Activated gamma-delta T cell treated with Interleukin-2 at 50 U/mL for 16 hours (primary cell): ENCODE measurements at places on chromosomes 1 and 21.

DNA sequence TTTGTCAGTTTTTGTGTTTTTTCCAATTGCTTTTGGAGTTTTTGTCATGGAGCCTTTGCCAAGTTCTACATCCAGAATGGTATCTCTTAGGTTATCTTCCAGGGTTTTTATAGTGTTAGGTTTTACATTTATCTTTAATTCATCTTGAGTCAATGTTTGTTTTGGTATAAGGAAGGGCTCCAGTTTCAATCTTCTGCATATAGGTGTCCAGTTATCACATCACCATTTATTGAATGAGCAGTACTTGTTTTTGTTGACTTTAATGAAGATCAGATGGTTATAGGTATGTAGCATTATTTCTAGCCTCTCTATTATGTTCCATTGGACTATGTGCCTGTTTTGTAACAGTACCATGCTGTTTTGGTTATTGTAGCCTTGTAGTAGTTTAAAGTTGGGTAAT is 1233.1 kb downstream of the PLA2G4A start:
- no peak for DNase-seq

DNA sequence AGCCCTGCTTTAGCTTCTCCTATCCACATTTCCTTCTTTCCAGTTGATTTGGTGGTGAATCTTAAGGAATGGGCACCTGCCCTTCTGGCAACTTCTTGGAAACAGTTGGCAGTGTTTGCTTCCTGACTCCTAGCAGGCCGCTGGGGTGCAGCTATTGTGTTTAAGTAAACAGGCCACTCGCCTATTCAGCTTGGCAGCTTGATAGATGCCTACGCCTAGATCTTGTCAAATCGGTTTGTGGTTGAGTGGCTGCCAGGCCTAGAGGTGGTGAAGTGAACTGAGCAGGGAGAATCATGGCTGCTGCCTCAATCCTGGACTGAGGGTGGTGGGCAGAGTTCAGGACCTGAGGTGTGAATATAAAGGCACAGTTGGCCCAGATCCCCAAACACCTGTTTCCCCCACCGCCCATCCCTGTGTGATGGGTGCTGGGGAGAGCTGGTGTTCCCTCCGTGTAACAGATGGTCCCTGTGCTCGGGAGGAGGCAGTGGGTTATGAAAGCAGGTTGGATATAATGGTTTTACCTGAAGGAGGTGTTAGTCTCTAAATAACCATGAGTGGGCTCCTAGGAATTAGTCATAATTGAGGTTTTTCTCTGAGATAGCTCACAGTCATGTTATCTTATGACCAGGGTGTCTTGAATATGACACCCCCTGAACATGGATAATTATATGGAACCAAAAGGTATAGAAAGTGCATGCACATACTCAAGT is 940 bp upstream of the PLA2G2C start:
- peak; percentile 26 for DNase-seq

GRCh38 chr1:1204998-1205768 is 1.2 kb downstream of the TNFRSF18 start:
- no peak for DNase-seq

DNA sequence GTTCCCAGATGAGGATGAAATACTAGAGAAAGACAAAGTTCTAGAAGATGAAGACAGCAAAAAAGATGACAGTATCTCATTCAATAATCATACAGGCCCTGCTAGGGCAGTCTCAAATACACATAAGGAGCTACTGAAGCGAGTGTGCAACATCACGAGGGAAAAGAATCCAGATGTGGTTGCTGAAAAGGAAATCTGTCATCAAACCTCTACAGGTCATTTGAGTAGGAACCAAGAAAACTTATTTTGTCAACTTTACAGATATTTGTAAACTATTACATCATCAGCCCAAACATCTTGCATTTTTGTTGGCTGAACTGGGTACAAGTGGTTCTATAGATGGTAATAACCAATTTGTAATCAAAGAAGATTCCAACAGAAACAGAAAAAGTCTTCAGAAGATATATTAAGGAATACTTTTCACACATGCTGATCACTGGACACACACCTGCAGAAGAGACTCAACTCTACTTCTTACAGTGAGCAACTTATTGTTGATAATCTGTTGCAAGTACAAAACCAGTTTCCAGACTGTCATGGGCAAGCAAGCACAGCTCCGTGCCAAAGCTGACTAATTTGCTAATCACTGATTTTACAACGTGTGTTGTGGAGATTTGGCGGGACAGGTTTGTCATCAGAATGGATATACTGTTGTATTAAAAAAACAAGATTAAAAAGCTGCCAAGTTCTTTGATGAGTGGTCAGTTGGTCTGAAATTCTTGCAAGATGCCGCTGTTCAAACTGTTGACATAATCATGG is 42.1 kb downstream of the TRIM33 start:
- no peak for DNase-seq

GRCh38 chr1:209375097-209375496 is 208.4 kb upstream of the CAMK1G start:
- no peak for DNase-seq

GRCh38 chr21:42574234-42575027 is 60.8 kb downstream of the SLC37A1 start:
- no peak for DNase-seq

- no peak for DNase-seq
Measured at GRCh38 chr1:143661418-143662101, 310.2 kb downstream of the FAM72C start.

DNA sequence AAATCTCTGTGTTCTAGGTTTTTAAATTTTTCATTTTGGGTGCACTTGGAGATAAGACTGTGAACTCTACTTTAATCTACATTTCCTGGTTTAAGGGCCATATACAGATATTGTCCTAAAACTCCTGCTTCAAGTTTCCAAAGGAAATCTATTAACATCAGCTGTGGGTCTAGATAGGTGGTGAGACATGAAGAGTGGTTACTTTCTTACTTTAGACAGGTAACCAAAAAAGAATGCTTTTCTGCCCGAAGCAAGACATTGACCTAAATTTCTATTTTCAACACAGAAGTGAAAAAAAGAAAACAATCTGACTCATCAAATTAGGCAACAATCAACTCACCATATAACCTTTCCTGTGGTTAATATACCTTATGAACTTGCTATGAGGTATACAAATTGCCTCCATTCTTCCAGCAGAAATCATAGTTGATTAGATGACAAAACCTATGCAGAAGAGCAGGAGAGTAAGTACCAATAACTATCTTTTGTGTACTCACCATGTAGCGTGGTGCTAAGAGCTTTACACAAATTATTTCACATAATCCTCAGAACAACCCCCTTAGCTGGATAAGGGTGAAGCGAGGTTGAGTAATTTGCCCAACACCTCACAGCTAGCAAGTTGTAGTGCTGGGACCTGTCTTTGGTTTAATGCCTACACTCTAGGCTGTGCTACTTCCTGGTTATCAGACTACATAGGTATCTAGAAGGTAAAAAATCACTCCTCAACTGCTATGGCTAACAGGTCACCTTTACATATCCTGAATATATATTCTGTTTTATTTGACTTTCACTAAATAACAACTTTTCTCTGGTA is 23.4 kb upstream of the PTPN14 start:
- DNase-seq, result no peak

DNA sequence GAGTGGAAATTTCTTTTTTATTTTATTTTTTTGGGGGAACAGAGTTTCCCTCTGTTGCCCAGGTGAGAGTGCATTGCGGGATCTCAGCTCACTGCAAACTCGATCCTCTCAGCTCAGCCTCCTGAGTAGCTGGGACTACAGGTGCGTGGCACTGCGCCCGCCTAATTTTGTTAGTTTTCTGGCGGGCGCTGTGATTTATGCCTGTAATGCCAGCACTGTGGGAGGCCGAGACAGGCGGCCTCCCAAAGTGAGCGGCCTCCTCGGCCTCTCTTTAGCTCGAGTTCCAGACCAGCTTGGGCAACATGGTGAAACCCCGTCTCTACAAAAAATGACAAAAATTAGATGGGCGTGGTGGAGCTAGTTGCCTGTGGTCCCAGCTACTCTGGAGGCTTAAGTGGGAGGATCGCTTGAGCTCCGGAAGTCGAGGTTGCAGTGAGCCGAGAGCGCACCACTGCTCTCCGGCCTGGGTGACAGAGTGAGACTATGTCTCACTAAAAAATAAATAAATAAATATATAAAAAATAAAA is 2.7 kb downstream of the GMEB1 start:
- DNase-seq, result no peak

DNA sequence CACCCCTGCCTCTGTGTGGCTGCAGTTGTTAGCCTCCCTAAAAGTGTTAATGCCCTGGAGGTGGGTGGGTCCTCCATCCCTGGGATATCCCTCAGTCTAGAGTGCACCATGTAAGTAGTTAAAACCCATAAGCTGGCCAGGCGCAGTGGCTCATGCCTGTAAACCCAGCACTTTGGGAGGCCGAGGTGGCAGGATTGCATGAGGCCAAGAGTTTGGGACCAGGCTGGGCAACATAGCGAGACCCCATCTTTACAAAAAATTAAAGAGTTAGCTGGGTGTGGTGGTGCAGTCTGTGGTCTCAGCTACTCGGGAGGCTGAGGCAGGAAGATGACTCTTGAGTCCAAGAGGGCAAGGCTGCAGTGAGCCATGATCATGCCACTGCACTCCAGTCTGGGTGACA is 10.3 kb downstream of the MYOC start:
- DNase-seq, result no peak

DNA sequence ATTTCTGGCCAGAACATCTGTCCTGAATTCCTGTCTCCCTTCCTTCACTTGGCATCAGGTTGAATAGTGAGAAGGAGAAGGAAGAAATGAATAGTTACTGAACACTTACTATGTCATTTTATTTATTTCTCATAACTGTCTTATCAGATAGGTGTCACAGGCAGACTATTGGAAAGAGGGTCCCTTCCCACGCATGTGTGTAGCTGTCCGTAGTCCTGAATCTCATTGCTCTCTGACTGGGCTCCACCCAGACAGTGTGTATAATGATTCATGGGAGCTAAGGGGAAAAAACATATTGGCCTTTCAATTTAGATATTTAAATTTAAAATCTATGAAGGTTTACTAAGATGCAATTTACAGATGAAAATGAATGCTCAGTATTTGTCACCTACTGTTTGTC is 86.1 kb downstream of the OMA1 start:
- no peak for DNase-seq

DNA sequence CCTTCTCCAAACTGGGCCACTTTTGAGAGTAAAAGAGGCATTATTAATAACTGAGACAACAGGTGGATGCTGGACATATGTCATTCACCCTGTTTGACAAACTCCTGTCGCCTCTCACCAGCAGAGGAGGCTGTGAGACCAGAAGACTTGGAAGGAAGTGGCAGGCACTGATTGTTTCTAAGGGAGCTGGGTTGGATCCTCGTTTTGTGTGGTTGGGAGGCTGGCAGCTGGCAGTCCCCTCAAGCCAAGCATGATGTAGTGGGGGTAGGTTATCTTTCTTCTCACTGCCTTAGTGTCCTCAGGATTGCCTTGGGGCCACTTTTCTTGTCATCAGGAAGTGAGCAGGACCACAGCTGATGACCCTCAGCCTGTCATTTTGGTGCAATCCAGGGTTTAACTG is 86.5 kb upstream of the KCNJ15 start:
- no peak for DNase-seq

- peak; percentile 59 for DNase-seq
Measured at GRCh38 chr1:153465811-153466636, 5.6 kb upstream of the S100A7 start.

- DNase-seq, result no peak
Measured at GRCh38 chr1:247184254-247184653, 12.4 kb upstream of the ZNF124 start.

- DNase-seq, result no peak
Measured at GRCh38 chr1:192632641-192633532, 3.1 kb upstream of the RGS13 start.

GRCh38 chr1:228305721-228306152 is 97.9 kb downstream of the OBSCN start:
- no peak for DNase-seq

GRCh38 chr1:213573648-213574009 is 414.1 kb upstream of the PROX1 start:
- DNase-seq, result no peak

GRCh38 chr21:34670220-34670961 is 1.6 kb downstream of the CLIC6 start:
- no peak for DNase-seq

- no peak for DNase-seq
Measured at GRCh38 chr1:152679459-152679858, 4.4 kb downstream of the LCE2C start.

DNA sequence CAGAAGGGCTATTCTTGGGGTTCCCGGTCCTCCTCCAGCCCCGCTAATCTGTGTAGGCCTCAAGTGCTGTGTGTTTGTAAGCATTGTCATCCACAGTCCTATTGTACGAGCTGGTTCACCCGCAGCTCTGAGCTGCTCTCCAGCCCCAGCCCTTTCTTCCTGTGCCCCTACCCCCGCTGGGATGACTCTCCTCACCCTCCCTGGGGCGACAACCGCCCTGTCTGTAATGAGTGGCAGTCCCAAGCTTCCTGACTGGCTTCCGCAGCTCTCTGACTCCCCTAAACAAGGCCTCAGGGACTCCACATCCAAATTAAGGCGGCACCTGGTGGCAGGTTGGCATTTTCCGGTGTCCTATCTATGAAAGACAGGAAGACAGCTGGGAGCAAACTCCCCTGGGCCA is 45.8 kb downstream of the TFF3 start:
- no peak for DNase-seq

- no peak for DNase-seq
Measured at GRCh38 chr1:200588698-200589097, 31.9 kb downstream of the KIF14 start.

DNA sequence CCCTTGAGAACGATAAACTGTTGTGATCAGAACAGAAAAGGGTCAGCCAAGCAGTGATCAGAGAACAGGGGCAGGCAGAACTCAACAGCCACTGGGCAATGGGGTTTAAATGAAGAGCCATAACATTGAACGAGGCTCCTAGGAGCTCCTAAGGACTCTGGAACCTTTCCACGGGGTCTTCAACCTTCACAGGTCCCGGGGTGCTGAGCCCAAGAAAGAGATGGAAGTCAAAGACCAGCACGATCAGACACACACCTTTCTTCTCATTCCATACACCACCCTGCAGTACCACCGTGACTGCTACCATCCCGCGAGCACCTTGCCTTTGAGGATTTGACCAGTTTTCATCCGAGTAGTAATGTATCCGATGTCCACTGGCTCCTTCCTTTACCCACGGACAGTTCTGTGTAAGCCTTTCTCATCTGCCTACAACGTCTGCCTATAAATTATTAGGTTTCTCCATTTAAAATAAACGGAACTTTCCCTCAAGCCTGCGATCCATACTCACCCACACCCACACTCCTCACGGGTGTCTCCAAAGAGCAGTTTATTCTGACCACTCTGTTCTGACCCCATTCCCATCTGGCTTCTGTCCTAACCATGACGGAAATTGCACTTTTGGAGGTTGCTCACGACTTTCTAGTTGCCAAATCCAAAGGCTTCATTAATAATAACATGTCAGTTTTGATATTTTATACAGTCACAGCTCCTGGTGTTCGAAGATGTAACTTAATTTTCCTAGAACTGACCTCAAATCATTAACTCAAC is 16.8 kb upstream of the HHAT start:
- DNase-seq, result no peak
